ENCODE measurements at places on chromosomes 12 and 14.
A peak's percentile ranks its signal among the peaks of the same experiment; 100 is the strongest.

DNA sequence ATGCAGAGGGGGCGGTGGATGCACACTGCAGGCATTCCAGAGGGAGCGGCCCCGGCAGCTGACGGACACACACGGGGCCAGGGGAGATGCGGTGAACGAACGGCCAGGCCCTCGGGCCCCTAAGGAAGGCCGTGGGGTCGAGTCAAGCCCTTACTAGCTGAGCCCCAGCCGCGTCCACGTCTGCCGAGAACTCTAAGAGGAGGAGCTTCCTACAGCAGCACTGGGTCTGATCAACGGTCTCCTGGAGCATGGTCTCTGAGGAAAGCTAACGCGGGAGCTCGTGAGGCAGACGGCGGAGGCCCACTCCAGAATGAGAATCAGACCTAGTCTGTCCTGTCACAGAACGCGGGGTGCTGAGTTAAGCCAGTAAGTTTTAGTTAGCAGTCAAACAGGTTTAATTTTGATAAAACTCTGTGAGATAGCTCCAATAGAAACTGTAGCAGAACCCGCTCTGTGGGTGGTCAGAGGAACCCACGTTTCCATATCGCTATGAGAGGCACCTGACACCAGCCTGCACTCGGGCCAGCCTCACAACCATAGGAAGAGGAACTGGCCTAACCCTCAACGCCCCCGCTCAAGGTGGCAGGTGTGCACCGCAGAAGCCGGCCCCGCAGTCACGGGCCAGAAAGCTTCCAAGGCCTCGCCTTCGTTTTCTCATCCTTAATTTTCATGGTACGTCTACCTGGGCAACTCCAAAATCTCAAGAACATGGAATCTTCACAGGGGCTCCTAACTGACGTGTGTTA, 55.5 kb downstream of the CDC42BPB start:
- no peaks in the 10 kb centered on the region for H3K27me3 ChIP-seq
- H3K4me1 ChIP-seq = peaks cover 13% of the 10 kb centered on the region
- peak overlapping the region; percentile 16 for H3K4me3 ChIP-seq

GRCh38 chr12:14714437-14714836, 18.0 kb upstream of the GUCY2C start:
- H3K36me3 ChIP-seq = no peaks in the 10 kb centered on the region
- no peak overlapping the region for H3K27ac ChIP-seq
- DNase-seq = no peak
- peaks cover 4% of the 10 kb centered on the region for H3K4me1 ChIP-seq
- peaks cover 12% of the 10 kb centered on the region for H3K27me3 ChIP-seq

- peak overlapping the region; percentile 86 for H3K4me3 ChIP-seq
- H3K4me1 ChIP-seq = peaks cover 48% of the 10 kb centered on the region
- DNase-seq = no peak
- H3K36me3 ChIP-seq = peaks cover 2% of the 10 kb centered on the region
- H3K27ac ChIP-seq = peak overlapping the region; percentile 85
These were observed 403 bp downstream of the ATN1 start for GRCh38 chr12:6928022-6928702.

GRCh38 chr14:90795744-90796143, 20.5 kb downstream of the TTC7B start:
- DNase-seq = no peak
- no peaks in the 10 kb centered on the region for H3K4me1 ChIP-seq
- H3K27me3 ChIP-seq = peaks cover 5% of the 10 kb centered on the region
- no peaks in the 10 kb centered on the region for H3K36me3 ChIP-seq

DNA sequence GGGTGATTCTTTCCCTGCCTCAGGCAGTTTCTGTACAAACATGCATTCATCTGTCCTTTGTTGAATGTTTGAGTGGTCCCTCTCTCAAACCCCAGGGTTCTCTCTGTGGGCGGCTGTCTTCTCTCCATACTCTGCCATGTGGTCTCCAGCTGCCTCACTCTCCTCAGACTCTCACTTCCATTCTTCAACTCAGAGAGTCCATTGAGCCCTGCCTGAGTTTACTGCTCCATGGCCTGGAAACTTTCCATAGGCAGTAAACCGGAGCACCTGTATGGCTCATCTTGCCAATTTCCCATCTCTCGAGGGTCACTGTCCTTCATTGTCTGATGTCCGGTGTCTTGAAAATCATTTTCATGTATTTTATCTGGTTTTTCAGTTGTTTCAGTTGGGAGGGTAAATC, 11.3 kb downstream of the C14orf132 start:
- no peak for DNase-seq
- H3K27ac ChIP-seq = no peak overlapping the region
- H3K4me3 ChIP-seq = no peak overlapping the region

- H3K4me1 ChIP-seq = peaks cover 5% of the 10 kb centered on the region
- H3K27me3 ChIP-seq = no peaks in the 10 kb centered on the region
- H3K27ac ChIP-seq = no peak overlapping the region
- DNase-seq = no peak
- H3K4me3 ChIP-seq = no peak overlapping the region
These were observed 37.6 kb downstream of the RTRAF start for GRCh38 chr14:52026901-52027300.

DNA sequence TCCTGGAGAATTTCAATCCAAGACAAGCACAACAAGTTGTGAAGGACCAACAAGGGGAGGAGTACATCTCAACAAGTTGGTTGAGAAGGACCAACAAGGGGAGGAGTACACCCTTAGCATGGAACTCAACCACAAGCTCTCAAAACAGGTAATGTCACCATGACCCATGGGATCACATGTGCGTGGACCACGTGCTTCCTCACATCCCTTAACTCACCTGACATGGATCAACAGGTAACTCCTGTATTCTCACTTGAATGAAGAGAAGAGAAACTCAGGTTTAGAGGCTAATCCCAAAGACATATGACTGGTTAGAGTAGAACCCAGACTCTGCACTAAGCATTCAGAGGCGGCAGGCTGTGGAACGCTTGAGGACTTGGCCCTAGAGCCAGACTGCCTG, 6.2 kb downstream of the CRACR2A start:
- H3K4me3 ChIP-seq = no peak overlapping the region
- no peak for DNase-seq
- H3K27ac ChIP-seq = no peak overlapping the region
- peaks cover 9% of the 10 kb centered on the region for H3K4me1 ChIP-seq
- no peaks in the 10 kb centered on the region for H3K27me3 ChIP-seq
- peaks cover 56% of the 10 kb centered on the region for H3K36me3 ChIP-seq

DNA sequence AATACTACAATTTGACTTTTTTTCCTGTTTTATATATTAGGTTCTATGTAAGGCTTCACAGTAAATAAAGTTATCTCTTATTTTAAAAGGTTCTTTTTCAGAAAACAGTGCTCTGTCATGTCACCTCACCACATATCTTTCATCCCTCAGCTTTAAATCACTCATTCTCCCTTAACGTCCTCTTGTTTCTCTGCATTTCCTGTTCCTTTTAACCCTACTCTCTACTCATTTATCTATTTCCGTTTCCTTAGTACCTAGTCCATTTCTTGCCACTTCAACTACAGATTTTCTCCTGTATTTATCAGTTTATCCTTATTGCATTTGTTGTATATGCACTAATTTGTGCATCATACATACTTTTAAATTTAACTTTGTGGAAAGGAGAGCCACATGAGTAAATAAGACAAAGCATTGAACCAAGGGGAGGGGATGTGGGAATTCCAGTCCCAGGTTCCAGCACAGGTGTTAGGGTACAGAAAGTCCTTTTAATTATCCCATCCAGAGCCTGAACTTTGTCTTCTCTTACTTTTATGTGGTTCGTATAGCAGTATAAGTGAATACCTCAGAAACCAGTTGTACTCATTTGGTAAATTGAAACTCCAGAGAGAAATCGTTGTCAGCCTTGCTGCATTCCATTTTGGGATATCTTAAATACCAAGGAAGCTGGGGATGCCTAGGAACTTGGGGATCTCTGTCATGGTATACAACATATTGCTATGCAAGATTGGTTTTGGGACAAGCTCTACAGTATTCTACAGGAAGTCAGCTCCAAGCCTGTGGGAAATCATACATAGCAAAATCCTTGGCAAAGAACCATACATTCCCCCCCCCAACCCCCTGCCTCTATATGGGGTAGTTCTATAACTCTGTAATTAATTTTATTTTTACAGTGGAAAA, 120.5 kb downstream of the DIP2B start:
- H3K36me3 ChIP-seq = peaks cover 33% of the 10 kb centered on the region
- H3K27me3 ChIP-seq = no peaks in the 10 kb centered on the region
- H3K27ac ChIP-seq = peak overlapping the region; percentile 64
- H3K4me3 ChIP-seq = peak overlapping the region; percentile 16

DNA sequence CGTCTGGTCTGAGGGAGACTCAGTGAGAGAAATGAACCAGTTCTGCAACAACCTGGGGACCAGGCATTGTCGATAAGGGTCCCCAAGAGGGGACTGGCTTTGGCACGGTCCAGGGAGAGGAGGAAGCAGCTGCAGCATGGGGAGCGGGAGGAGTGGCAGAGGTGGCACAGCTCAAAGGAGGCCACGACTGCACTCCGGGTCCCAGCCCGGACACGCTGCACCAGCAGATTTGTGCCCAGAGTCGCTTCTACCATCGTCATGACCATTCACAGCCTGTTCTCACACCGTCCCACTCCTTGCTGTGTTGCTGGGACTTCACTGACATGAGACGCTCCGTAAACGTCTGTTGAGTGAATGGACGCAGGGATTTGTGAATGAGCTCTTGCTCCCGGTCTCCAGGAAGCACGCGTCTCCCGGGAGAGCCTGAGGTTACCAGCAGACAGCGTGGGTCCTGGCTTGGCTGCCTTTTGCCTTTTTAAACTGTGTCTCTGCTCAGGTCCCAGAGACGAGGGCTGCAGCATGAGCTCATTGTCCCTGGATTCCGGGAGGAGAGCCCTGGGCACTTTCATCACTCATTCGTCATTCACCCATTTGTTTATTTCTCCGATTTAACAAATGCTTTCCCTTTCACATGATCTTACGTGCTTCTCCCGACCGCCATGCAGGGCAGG, 137.0 kb downstream of the PIWIL1 start:
- H3K27me3 ChIP-seq = no peaks in the 10 kb centered on the region
- H3K4me3 ChIP-seq = no peak overlapping the region
- no peak for DNase-seq
- H3K27ac ChIP-seq = no peak overlapping the region
- no peaks in the 10 kb centered on the region for H3K4me1 ChIP-seq

DNA sequence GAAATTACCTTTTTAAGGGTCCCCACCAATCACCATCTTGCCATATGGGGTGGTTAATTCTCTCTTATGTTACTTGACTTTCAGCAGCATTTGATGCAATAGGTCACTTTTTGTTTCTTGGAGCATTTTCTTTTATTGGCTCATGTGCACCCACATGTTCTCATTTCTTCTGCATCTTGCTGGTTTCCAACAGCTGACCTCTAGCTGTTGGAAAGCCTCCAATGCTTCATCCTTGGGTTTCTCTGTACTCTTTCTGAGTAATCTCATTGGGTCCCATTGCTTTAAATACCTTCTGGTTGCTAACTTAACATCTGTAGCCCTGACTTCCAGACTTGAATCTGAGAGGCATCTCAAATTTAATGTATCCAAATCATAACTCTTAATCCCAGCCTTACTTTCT, 116.8 kb downstream of the CRADD start:
- peaks cover 10% of the 10 kb centered on the region for H3K4me1 ChIP-seq
- no peaks in the 10 kb centered on the region for H3K27me3 ChIP-seq
- no peaks in the 10 kb centered on the region for H3K36me3 ChIP-seq
- H3K27ac ChIP-seq = no peak overlapping the region
- DNase-seq = no peak

DNA sequence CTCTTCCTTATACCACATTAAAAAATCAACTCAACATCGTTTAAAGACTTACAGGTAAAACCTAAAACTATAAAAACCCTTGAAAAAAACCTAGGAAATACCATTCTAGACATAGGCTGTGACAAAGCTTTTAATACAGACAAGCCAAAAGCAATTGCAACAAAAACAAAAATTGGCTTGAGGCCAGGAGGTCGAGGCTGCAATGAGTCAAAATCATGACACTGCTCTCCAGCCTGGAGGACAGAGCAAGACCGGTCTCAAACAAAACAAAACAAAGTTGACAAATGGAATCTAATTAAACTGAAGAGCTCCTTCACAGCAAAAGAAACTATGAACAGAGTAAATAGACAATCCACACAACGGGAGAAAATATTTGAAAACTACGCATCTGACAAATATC, 1057.8 kb downstream of the FSCB start:
- no peak overlapping the region for H3K27ac ChIP-seq
- no peaks in the 10 kb centered on the region for H3K27me3 ChIP-seq
- H3K4me3 ChIP-seq = no peak overlapping the region
- no peak for DNase-seq
- H3K4me1 ChIP-seq = no peaks in the 10 kb centered on the region

- no peaks in the 10 kb centered on the region for H3K27me3 ChIP-seq
- no peaks in the 10 kb centered on the region for H3K36me3 ChIP-seq
- H3K4me1 ChIP-seq = no peaks in the 10 kb centered on the region
- no peak overlapping the region for H3K4me3 ChIP-seq
- H3K27ac ChIP-seq = no peak overlapping the region
- no peak for DNase-seq
These were observed 649.0 kb upstream of the SEL1L start for GRCh38 chr14:82182646-82183045.

DNA sequence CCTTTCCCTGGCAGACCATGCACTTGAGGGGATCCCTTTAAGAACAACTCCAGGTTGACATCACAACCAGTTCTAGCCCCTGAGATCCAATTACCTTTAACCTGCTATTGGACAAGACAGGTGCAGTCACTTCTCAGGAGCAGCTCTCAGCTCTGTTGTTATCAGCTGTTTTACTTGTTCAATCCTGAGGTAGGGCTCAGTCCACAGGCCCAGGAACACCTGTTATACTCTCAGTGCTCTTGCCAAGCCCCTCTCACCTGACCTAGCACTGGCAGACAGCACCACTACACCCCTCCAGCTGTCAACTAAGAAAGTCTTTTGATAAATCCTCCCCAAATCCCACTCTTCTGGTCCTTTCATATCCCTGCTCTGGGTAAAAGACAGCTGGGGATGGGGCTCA, 163.9 kb upstream of the TMTC2 start:
- no peak for DNase-seq
- no peaks in the 10 kb centered on the region for H3K4me1 ChIP-seq
- no peaks in the 10 kb centered on the region for H3K36me3 ChIP-seq
- no peak overlapping the region for H3K4me3 ChIP-seq
- no peak overlapping the region for H3K27ac ChIP-seq
- no peaks in the 10 kb centered on the region for H3K27me3 ChIP-seq

GRCh38 chr14:73721101-73721821, 7.1 kb upstream of the PNMA1 start:
- peaks cover 87% of the 10 kb centered on the region for H3K36me3 ChIP-seq
- H3K27ac ChIP-seq = peak overlapping the region; percentile 4
- H3K4me1 ChIP-seq = peaks cover 2% of the 10 kb centered on the region
- H3K4me3 ChIP-seq = no peak overlapping the region
- no peaks in the 10 kb centered on the region for H3K27me3 ChIP-seq

- H3K4me1 ChIP-seq = no peaks in the 10 kb centered on the region
- H3K4me3 ChIP-seq = no peak overlapping the region
- no peak for DNase-seq
- H3K27ac ChIP-seq = no peak overlapping the region
These were observed 218.1 kb downstream of the MON2 start for GRCh38 chr12:62684570-62685295.

- no peak overlapping the region for H3K27ac ChIP-seq
- peaks cover 2% of the 10 kb centered on the region for H3K36me3 ChIP-seq
- peaks cover 3% of the 10 kb centered on the region for H3K27me3 ChIP-seq
These were observed 19.3 kb upstream of the FKBP4 start for GRCh38 chr12:2775431-2775830.

GRCh38 chr12:17076028-17076744, 470.2 kb upstream of the LMO3 start:
- no peaks in the 10 kb centered on the region for H3K4me1 ChIP-seq
- no peak overlapping the region for H3K27ac ChIP-seq
- no peaks in the 10 kb centered on the region for H3K36me3 ChIP-seq
- no peak for DNase-seq
- H3K4me3 ChIP-seq = no peak overlapping the region

- H3K27me3 ChIP-seq = peaks cover 7% of the 10 kb centered on the region
- H3K27ac ChIP-seq = no peak overlapping the region
- no peaks in the 10 kb centered on the region for H3K36me3 ChIP-seq
- no peak overlapping the region for H3K4me3 ChIP-seq
- H3K4me1 ChIP-seq = no peaks in the 10 kb centered on the region
These were observed 29.1 kb downstream of the SLCO1A2 start for GRCh38 chr12:21305661-21306060.
